Stimulated activated CD8-positive, alpha-beta memory T cell treated with anti-CD3 and anti-CD28 coated beads, Interleukin-12 subunit alpha, Interleukin-12 subunit beta, amount 100 ng/mL, for 1 hour (primary cell): ENCODE measurements at places on chromosomes 6 and 20.

GRCh38 chr6:112786801-112787200 lies 439.7 kb downstream of the RFPL4B start:
- no peak for DNase-seq

DNA sequence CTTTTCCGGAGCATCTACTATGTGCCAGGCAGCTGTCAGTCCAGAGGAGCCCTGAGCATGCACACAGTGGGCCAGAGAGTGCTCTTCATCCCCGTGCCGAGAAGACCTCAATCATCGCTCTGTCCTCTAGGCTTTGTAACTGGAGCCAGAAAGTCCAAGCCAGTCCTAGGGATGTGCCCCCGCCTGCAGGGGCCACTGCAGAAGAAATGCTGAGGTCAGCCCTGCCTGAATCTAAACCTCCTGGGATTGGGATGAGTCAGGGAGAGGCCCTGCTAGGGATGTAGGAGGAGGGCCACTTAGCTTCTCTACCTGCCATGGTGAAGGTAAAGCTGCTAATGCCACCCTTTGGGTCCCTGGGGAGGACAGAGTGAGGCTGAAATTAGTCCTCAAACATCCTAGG lies 146.8 kb downstream of the CDC5L start:
- DNase-seq = no peak

- no peak for DNase-seq
Measured at GRCh38 chr20:774016-774659, 5.8 kb upstream of the SLC52A3 start.

DNA sequence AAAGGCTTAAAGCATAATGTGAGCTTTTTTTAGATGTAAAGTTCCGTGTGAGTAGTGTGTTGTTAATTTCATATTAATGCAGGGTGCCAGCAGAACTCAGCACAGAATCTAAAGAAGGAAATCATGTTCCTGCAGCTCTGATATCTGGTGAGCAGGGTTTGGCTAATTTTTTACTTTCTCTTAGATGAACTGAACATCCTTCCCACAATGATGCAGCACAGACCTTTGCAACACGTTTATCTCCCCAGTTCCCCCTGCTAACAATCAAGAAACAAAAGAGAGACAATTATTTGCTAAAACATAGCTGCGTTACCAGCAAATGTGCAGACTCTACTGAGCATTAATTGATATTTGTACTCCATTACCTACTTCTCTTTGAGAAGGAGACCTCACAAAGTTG lies 39.1 kb upstream of the ATXN1 start:
- no peak for DNase-seq

- DNase-seq = peak; percentile 89
Measured at GRCh38 chr6:109095036-109095834, at the start of gene CEP57L1. Gene CEP57L1, plus strand, starts transcription at chr6:109095507. Its CDS starts 49,715 bp downstream, at chr6:109145222.

DNA sequence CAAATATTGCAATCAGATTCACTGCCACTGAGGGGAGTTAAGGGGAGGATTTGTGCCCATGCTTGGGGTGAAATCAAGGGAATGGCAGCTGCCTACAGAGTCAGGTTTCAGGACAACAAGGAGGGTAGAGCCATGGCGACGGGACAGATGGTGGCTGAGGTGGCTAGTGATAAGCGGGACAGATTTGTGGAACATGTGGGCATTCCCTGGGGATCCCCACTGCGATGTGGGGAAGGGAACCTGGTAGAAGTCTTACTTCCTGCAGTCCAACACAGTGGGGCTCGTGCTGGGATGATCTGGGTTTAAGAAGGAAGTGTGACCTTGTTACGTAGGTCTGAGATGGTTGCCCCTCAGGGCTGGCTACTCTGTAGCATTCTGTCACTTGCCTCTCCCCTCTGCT lies 292.0 kb upstream of the JARID2 start:
- no peak for DNase-seq

DNA sequence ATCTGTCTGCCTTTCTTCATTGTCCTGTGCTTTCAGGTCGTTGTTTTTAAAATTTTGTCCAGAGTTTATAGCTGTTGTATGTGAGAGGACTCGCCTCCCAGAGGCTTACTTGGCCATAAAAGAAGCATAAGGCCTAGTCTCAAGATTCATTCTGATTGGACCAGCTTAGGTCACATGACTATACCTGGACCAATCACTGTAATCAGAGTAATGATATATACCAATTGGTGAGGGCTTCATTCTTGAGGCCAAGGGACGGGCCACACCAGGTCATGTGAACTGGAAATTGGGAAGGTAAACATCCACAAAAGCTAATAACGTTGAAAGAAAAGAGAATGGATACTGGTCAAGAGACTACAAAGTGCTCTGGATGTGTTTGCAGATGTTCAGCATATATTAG lies 141.4 kb upstream of the SULF2 start:
- no peak for DNase-seq

- DNase-seq = no peak
Measured at GRCh38 chr6:134004714-134005113, 47.7 kb downstream of the SLC2A12 start.

DNA sequence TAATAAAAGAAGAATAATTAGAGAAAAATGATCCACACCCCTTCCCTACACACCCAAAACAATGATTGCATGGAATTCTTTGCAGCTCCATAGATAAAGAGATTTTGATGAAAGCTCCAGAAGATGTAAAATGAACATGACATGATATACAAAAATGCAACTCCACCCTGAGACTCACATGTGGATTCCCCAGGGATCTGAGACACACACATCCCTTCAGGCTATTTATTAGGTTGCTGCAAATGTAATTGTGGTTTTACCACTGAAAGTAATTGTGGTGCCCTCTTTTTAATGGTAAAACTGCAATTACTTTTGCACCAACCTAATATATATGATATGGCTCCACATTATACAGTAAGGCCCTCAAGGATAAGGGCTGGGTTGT lies 40.4 kb upstream of the TBC1D7 start:
- DNase-seq = no peak

DNA sequence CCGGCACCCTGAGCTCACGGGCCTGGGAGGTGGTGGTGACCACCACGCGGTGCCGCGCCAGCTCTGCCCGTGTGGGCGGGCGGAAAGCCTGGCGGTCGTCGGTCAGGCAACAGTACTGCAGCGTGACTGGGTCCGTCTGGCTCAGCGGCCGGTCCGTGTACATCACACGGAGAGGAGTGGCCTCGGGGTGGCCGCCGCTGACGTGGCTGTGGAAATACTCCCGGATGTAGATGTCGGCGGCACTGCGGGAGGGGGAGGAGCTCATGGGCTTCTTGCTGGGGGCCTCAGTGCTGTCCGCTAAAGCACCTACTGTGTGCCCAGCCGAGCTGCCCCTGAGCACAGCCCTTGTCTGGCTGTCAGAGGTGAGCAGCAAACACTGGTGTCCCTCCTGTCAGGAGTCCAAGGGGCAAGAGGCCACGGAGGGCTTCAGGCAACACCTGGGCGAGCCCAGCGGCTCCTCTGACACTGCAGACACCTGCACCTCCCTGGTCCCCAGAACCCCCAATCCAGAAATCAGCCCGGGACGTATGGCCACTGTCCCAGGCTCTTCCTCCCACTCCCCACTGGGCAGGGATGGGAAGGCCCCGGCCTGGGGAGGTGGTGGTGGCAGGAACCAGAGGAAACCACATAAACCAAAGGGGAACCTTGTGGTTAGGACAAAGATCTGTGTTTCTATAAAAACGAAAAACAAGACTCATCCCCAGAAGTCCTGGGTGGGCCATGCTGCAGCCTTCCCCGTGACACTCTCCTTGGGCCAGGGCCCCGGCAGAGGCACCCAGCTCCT lies 6.5 kb downstream of the HELZ2 start:
- DNase-seq = no peak

- DNase-seq = no peak
Measured at GRCh38 chr6:140046016-140046632, 671.7 kb upstream of the CITED2 start.

- no peak for DNase-seq
Measured at GRCh38 chr6:141169419-141169818, 963.3 kb upstream of the GJE1 start.

GRCh38 chr20:33647603-33648395 lies 14.3 kb upstream of the C20orf144 start:
- DNase-seq = no peak

DNA sequence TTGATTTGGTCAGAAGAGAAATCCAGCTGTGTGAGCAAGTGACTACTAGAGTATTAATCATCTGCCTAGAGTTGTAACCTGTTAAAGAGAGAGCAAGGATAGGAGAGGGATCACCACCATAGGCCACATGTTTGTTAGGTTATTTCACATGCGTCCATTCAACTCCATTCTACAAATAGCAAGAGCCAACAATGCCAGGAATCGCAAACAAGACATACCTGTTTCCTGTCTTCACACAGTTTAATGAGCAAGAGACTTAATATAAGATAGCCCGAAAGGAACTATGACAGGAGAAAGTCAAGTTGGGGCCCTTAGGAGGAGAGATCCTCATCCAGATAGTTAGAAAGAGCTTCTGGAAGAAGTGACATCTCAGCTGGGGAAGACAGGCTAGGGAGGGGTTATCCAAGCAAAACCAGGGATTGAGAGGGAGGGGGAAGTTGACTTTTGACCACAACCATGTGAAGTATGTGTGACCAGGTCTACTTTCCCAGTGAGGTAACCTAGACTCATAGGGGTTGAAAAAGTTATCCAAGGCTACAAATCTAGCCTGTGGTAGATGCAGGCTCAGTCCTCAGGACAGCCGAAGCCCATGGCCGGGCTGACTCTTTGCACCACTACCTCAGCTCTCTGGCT lies 147.4 kb downstream of the ALDH8A1 start:
- DNase-seq = no peak

- no peak for DNase-seq
Measured at GRCh38 chr20:32479697-32480171, 105.4 kb downstream of the NOL4L start.

DNA sequence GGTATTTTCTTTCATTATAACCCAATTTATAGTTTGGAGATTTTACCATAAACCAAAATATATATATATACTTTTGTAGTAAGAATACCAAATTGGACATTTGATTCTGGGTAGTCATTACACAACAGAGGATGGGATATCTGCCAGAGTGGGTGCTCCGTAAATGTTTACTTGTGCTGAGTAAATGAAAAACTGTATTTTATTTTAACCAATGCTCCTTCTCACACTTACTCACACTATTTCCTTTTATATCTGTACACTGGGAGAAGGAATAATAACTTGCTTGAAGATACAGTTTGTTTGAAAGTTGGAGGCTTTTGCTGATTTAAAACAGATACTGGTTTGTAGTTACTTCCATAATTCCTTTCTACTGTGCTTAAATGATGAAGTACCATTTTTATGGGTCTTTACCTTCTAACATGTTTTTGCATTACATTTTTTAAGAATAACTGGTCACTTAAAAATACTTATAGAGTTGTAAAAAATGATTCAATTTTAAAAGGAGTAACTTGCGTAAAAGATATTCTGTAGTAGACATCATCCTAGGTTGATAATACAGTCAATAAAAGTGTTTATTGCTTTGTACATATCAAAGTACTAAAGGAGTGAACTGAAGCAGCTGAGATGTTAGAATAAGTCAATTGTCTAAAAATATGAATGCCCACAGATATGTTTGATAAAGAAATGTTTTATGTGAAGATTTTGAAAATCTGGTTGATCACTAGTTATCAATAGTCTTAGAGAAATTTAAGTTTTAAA lies 411.7 kb downstream of the UTRN start:
- DNase-seq = no peak

DNA sequence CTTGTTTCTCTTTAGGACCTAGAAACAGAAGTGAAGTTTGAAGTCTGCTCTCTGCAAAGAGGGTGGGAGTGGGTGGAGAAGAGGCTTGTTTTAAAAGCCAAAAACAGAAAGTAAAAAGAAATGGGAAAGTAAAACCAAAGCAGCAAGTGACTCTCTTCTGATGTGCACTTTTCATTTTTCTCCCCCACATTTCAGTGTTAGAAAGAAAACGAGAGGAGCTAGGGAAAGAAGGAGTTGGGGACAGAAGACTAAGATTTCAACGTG lies 1.3 kb downstream of the C6orf141 start:
- DNase-seq = no peak

- no peak for DNase-seq
Measured at GRCh38 chr20:26295006-26295405, 598.4 kb upstream of the ZNF337 start.

DNA sequence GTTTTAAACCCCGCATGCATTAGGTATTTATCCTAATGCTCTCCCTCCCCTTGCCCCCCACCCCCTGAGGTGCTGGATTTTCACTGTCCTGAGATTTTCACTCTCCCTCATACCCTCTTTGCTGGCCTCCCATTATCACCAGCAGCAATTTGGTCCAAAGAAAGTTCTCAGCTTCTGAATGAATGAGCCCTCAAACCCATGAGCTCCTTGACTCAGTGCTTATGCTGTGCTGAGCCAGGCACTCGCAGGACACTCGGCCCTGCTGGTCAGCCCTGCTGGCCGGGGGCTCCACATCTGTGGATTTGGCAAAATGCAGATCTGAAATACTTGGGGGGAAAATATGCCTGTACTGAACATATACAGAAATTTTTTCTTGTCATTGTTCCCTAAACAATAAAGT lies 153.2 kb upstream of the QKI start:
- no peak for DNase-seq

DNA sequence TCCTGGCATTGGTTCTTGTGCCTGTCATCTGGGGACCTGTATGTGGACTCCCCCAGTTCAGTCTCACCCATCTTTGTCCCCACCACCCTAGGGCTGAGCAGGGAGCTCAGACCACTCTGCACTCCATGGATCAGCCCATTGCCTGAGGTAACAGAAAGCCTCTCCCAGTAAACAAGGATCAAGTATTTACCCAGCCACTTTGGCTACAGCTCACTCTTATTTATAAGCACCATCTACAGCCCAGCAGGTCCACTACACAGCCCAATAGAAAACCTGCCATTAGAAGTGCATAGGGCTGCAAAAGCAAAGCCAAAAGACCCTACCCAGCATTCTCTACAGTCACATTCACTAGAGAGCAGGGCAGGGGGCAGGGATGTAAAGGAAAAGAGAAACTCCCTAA lies 335.0 kb upstream of the SYNCRIP start:
- no peak for DNase-seq

- no peak for DNase-seq
Measured at GRCh38 chr6:41441598-41442351, 104.4 kb upstream of the FOXP4 start.

- no peak for DNase-seq
Measured at GRCh38 chr6:80163754-80164187, 57.3 kb downstream of the BCKDHB start.
